ELF-1 (cell line): ENCODE measurements at places on chromosomes 13 and 19.

GRCh38 chr19:45404557-45405434 lies at the start of gene PPP1R13L:
Gene PPP1R13L (minus strand): TSS chr19:45405069. CDS start chr19:45398318, 6,751 bp downstream.
- DNase-seq = peak; percentile 97

GRCh38 chr13:43544631-43545030 lies 242.1 kb downstream of the ENOX1 start:
- no peak for DNase-seq

- peak; percentile 98 for DNase-seq
Measured at GRCh38 chr19:44111910-44112463, 1.2 kb upstream of the ZNF225 start.

GRCh38 chr13:59776924-59777690 lies 386.6 kb downstream of the DIAPH3 start:
- DNase-seq = no peak

DNA sequence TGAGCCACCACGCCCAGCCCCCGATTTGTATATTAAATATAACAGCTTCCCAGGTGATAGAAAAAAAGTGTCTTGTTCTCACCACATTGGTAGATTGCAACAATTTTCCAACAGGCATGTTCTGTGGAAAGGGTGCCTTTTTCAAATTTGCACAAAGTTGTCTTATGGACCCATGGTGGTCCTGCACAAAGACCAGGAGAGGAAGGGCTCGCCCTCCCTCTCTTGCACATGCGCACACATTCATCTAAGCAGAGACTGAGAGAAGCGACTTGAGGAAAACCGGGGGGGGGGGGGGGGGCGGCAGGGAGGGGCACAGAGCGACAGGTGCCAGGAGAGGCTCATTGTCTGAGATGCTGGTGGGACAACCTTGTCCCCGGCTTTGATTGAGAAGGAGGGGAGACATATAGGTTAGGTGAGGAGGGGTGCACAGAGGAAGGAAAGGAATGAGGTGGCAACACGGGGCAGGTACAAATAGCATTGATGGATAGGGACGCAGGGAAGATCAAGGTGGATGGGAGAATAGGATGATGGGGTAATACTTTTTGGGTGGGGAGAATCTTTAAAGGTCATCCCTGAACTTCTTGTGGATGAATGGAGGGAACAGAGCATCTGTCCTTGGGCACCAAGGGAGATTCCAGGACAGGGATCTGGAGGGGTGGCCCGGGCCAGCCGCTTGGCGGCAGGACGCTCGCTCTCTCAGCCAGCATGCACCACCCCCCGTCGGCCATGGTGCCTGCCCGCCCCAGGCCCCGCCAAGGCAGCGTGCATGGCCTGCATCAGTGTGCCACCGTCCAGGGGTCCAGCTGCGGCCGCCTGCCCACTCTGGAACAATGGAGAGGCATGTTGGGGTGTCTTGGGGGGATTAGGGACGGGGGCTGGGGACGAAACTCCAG lies 76.0 kb downstream of the IER2 start:
- no peak for DNase-seq

DNA sequence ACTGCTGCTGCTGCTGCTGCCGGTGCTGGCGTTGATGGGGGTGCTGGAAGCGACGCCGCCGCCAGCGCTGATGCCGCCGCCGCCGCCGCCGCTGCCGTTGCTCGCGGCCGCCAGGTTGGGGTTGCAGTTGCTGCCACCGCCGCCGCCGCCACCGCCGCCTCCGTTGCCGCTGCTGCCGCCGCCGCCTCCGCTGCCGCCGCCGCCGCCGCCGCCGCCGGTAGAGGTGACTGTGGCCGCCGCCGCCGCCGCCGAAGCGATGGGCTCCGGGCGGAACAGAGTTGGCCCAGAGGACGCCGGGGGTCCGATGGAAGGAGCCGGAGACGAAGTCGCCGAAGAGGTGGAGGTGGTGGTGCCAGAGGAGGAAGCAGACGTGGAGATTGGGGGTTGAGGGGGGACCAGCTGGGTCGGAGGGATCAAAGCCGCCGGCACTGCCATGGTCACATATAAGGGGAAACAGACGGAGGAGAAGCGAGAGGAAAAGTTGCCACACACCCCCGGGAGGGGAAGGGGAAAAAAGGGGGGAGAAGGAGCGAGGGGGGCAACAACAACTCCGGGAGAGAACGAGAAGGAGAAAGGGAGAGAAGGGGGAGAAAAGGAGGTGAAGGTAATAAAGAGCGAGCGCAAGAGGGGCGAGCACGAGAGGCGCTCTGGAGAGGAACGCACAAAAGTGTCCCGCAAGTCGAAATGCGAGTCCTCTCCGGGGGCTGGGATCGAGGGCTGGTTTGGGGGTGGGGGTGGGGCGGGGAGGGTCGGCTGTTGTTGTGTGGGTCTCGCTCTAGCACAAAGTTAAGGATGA lies 471 bp downstream of the DACH1 start:
- DNase-seq = peak; percentile 45

DNA sequence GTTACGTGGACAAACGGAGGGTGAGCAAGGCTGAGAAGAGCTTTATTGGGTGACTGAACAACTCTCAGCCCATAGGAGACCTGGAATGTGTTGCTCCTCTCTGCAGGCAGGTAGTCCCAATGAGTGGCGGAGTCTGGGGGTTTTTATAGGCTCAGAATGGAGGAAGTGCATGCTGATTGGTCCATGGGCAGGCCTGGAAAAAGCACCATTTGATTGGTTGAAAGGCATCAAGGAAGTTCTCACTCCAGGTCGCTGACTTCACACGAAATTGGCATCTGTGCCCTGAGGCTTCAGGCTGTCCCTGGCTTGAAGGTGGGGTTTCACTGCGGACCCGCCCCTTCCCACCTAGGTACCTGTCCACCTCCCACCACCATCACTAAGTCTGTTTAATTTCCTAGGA lies 65.4 kb downstream of the SPATA13 start:
- DNase-seq = peak; percentile 47

GRCh38 chr13:31968473-31968872 lies 63.1 kb upstream of the FRY start:
- DNase-seq = no peak

DNA sequence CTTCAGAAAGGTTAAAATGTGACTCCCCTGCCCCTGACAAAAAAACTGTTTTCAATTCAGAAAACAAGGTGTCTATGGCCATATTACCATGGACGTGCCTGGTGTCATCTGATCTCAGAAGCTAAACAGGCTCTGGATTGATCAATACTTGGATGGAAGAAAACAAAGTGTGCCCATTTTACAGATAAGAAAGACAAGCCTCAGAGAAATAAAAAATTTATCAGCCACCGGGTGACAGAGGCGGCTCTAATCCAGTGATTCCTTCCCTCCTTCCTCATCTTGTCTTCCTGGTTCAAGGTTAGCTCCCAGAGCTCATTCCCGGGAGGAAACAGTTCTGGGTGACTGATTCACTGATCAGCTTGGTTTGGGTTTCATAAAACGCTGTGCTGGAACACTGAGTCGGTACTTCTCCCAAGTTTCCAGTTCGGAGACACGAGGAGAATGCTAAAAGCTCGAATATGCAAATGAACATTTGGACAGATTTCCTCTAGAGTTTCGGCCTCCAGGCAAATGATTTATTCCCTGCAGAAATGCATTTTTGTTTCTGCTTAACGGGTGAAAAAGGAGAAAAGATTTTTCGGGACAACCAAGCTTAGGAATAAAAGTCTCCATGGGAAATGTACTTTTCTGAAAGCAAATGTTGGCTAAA lies 211.2 kb downstream of the UQCRFS1 start:
- DNase-seq = no peak

DNA sequence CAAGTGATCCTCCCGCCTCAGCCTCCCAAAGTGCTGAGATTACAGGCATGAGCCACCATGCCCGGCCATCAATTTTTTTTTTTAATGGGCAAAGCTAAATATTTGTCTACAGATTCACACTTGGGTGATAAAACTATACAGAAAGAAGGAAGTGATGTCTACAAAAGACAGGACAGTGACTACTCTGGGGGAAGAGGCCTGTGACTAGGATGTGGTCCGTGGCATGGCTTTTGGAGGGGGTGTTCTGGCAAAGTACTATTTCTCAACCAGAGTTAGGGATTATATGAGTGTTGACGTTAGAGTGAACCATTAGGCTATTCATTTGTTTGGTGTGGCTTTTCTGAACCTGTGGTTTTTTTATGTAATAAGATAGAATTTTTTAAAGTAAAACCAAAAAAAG lies 42.7 kb downstream of the INSR start:
- no peak for DNase-seq

DNA sequence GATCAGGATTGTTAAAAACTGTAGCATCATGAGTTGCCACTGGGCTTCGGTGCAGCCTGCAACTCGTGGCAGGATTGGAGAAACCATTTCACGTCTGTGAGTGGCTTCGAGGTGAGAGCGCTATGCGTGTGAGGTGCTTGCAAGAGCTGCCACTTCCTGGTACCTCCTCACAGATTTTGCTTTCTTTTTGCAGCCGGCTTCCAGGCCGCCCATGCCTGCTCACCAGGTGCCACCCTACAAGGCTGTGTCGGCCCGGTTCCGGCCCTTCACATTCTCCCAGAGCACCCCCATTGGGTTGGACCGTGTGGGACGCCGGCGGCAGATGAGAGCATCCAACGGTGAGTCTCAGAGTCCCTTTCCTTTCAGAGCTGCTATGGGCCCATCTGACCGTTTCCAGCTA lies 57.9 kb upstream of the C1QTNF9 start:
- DNase-seq = no peak

- DNase-seq = no peak
Measured at GRCh38 chr13:46844431-46844830, 47.5 kb upstream of the ESD start.

DNA sequence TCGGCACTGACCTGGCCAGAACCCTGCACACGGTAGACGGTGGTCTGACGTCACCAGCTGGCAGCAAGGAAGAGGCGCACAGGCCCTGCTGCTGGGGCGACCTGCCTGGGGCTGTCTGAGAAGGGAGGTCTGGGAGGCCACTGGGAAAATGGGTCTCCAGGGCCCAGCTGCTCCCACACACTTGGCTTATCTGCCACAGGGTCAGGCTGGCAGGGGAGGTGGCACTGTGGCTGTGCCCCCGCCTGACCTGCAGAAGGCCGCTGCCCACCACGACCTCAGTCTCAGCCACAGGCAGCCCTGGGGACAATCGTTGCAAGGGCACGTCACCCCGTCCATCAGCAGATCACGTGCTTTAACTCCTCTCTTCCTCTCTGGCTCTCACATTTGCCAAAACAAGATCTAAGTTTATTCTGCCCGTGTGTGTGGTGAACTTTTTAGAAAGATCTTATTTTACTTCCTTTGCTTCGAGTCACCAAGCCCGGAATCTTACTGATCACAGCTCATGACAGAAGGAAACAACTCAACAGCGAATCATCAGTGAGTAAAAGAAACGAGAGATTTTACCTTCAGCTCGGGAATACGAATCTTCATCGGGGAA lies 45.2 kb upstream of the RANBP3 start:
- DNase-seq = no peak

GRCh38 chr19:5364674-5365073 lies 24.1 kb upstream of the PTPRS start:
- DNase-seq = peak; percentile 33

DNA sequence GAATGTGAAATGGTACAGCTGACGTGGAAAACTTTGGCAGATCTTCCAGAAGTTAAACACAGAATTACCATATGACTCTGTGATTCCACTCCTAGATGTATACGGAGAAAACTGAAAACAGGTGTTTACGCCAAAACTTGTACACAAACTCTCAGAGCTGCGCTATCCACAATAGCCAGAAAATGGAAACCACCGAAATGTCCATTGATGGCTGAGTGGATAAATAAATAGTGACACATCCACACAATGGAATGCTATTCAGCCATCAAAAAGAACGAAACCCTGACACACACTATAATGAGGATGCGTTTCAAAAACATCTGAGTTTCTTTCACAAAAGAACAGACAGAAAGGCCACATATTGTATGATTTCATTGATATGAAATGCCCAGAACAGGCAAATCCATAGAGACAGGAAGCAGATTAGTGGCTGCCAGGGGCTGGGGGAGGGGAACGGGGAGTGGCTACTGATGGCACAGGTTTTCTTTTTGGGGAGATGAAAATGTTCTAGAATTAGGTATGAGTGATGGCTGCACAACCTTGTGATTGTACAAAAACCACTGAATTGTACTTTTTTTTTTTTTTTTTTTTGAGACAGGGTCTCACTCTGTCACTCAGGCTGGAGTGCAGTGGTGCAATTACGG lies 33.0 kb downstream of the IL12RB1 start:
- DNase-seq = no peak

- peak; percentile 68 for DNase-seq
Measured at GRCh38 chr19:782878-783668, 14.2 kb upstream of the PTBP1 start.

- DNase-seq = peak; percentile 23
Measured at GRCh38 chr13:108120302-108120701, 95.0 kb downstream of the LIG4 start.

DNA sequence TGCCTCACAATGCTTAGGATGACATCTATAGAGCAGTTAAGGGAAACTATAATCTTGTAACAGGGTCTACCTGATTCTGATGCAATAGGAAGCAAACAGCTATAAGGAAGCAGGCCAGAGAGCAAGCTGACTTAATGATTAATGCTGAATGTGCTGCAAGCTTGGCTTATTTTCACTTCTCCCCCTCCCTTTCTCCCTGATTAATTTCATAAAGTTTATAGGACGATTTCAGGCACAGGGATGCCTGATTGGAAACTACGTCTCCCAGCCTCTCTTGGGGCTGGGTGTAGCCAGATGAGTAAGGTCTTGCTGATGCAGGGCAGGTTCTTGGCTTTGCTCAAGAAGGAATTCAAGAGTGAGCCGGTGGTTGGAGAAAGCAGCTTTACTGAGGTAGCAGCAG lies 82.8 kb upstream of the MRI1 start:
- no peak for DNase-seq

DNA sequence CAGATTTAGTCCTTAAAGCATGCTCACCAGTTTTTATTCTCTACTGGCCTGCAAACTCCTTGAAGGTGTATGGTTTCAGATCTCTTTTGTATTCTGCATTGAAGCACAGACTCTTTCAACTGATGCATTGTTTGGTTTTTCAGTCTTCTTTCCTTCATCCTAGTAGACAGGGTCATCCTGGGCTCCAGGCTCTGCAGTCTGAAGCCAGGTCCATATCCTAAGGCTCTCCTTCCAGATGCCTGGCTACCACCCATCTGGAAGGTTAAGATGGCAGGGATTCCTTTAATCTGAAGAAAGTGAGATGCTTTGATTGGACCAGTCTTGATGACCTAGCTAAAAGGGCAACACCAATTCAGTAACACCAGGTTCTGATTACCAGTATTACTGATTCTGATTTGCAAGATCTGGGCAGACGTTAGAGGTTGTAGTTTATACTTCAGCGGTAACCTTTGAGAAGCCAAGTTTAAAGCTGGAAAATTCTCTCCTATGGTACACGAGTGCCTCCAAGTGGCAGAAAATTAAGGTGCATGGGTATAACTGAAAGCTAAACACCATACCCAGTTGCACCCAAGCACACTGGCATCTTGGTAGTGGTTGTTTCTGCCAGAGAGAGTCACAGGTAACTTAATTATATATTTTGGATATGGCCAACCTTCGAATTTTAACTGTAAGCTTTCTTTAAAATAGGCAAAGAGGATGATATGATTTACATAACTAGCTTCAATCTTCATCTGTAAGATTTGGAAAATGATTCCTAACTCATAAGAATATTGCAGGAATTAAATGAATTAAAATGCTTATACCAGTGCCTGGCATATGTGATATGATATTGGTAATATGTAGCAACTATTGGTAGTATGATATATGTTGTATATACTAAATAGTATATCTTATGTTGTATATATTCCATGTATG lies 1651.9 kb upstream of the MIR17HG start:
- peak; percentile 57 for DNase-seq

GRCh38 chr19:30420316-30420715 lies 48.1 kb downstream of the ZNF536 start:
- no peak for DNase-seq

- no peak for DNase-seq
Measured at GRCh38 chr13:24624801-24625231, 55.4 kb upstream of the ATP12A start.

GRCh38 chr19:18020212-18021085 lies 12.5 kb downstream of the ARRDC2 start:
- DNase-seq = no peak
